Spleen (tissue), 13 donors: ENCODE measurements at places on chromosomes 2 and 18.

DNA sequence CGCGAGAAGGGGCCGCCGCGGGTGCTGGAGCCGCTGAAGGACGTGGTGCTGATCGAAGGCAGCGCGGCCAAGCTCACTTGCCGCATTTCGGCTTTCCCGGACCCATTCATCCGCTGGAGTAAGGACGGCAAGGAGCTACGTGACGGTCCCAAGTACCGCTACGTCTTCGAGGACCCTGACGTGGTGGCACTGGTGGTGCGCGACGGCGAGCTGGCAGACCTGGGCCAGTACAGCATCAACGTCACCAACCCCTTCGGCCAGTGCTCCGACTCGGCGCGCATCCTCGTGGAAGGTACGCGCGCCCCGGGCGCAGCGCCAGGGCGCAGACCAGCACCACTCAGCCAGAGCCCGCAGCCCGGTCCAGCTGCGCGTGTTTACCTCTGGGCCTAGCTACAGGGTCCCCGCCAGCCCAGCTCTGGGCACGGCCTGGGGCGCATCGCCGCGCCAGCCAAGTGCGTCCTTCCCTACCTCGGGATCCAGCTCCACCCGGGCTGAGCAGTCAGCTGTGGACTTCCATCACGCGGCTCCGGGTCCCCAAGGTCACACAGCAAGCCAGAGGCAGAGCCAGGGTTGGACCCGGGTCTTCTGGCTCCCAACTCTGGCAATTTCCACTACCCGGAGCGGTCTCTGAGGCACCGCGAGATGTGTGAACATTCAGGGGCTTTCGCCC lies 1.7 kb upstream of the GMPPA start:
- DNase-seq, result peak; percentile 85

GRCh38 chr2:78701546-78701945 lies 324.0 kb upstream of the REG3G start:
- DNase-seq, result no peak

- DNase-seq, result no peak
Observed at GRCh38 chr18:45999536-45999935, 32.4 kb upstream of the EPG5 start.

GRCh38 chr2:223731503-223731902 lies 105.9 kb downstream of the AP1S3 start:
- DNase-seq, result no peak

GRCh38 chr2:143674051-143674450 lies 544.8 kb downstream of the ARHGAP15 start:
- DNase-seq, result no peak

DNA sequence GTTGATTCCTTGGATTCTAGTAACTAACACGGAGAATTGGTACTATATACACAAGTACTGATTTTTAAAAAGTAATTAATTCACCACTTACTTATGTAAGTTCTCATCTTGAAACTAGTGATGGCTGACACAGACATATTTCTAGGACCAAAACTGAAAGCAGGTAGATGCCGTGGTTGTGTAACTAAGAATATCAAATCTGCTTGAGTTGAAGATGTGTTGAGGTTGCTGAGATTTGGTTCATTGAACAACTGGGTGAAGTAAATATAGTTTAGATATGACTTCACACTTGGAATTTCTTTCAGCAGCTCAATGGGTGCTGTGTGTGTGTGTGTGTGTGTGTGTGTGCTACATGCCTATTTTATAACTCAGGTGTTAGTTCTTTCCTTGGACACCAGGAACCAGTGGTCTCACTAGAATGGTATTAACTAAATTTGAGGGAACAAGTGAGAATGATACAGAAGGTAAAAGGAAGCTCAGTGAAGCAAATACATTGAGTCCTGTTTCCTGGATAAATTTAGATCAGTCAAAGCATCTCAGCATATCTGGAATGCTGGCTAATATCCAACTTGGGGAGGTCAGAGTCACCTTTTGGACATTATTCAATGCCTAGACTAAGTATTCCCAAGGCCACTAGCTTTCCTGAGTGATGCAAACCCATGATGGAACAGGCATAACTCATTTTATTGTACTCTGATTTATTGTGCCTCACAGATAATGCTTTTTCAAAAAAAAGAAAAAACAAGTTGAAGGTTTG lies 110.7 kb upstream of the ZEB2 start:
- DNase-seq, result no peak

DNA sequence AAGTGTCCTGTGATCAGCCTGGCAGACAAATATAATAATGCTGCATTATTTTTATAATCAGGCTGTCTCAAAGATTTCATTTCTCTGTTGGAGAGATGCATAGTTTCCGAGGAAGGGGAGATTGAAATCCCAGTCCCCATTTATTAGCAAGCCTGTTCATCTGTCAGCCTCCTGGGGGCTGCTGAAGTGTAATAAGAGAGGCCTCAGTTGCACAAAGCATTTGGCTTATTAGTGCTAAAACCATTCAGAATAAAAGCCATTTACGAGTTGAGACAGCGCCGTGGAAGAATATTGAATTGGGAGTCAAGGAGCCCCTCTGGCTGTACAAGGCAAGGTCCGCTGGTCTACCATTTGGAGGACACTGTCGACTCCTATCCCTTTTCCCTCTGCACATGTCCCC lies 6.1 kb downstream of the GPR39 start:
- DNase-seq, result no peak

DNA sequence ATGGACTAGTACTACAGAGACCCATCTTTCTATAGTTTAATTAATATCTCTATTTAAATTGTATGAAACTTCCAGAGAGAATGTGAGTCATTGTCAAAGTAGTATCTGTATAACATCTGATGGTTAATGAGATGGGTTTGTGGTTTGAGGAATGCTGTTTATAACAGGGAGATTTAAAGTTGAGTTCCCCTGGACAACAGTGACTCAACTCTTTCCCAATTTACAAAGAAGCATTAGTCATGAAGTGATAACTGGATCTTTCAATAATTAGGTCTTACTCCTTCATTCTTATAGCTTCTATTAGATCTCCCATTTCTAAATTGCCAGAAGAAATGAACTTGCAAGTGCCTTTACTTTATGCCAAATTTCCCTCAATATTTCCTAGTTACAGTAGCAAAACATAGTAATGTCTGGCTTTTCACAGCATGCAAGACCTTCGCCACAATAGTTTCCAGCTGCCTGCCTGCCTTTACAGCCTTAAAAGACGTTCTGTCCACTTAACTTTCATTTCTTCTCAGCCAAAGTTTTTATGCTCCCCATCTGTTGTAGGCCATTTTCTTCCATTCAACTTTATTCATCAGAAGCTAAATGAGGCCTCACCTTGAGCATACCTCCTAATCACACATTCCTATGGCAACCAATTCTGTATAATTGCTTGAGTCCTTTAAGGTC lies 47.7 kb upstream of the WDR75 start:
- no peak for DNase-seq

DNA sequence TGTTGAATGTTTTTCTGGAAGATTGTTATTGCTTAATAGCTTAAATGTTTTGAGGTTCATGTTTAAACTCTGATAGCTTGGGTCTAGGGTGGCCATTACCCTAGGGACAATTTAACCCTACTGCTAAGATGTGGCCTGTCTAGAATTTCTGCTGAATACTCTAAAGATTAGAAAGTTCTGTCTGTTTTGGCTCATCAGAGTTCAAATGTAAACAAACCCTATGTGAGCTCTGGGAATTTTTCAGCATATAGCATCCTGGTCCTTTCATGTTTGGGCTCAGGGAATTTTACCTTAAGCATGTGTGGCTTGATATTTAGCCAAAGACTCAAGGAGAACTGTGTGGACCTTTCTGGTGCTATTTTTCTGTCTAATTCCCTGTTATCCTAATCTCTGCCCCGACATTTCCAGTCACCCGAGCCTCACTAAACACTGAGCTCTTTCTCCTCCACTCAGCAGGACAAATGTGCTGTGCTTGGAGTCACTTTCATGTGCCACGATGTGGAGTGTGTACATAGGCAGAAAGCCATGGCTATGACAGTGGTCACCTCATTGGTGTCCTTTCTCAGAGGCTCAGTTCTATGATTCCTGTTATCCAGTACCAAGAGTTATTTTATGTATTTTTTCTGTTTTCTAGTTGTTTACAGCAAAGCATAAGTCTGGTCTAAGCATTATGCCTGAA lies 492.5 kb upstream of the SPHKAP start:
- DNase-seq, result no peak

GRCh38 chr2:218010140-218010983 lies 7.6 kb upstream of the TNS1 start:
- peak; percentile 85 for DNase-seq

DNA sequence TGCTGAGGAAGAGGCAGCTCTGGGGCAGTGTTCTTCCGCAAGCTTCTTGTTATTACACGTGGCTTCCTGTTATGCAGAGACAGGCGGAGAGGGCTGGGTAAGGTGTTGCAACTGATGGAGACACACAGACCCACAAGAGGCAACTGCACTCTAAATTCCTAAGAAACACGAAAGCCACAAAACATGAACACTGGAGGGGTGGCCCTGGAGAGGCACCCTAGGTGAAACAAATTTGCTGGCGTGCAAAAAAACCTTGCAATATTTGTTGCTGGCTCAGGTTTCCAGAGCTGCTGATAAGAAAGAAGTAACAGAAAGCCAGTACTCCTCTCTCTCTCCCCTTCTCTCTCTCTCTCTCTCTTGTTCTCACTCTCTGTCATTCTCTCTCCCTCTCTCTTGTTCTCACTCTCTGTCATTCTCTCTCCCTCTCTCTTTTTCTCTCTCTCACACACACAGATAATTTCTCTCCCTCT lies 31.8 kb downstream of the ARHGAP25 start:
- peak; percentile 90 for DNase-seq

- no peak for DNase-seq
Observed at GRCh38 chr2:173589604-173590275, 235.1 kb downstream of the CDCA7 start.

DNA sequence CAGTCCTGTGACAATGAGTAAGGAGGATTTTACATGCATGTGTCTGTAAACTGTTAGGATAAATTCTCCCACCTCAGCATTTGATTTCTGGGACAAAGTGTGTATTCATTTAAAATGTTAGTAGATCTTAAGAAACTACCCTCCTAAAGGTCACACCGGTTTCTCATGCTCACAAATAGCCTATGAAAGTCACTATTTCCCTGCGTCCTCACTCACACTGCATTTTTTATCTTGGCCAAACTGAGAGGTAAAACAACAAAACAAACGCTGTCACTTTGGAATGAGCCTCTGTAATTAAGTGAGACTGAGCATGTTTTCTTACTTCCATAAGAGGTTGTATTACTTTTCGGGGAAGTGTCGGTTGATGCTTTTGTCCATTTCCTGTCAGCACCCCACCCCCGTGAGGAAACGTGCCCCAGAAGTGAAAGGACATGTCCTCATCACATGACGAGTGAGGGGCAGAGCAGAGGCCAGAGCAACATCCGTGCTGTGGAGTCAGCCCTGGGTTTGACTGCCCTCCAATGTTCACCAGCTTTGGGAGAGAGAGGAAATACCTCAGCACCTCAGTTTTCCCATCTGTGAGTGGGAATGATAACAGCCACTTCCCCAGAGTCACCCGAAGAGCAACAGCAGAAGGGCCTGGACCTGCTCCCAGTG lies 3.1 kb downstream of the GYPC start:
- peak; percentile 92 for DNase-seq

DNA sequence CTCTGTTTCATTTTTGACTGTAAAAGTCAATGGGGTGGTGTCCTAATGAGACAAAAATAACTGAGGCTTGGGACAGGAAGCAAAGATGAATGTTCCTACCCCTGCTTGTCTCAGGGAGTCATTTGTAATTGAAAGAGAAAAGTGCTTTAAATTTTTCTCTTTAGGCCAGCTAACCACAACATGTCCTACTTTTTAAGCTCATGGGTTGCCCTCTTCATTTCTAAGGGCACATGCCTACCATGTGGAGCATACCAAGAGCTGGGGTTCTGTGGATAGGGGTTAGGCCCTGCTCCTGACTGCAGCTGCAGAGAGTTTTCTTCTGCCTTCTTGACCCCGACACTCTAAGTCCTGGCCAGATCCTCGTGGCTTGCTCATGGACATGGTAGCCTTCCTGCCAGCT lies 96.8 kb upstream of the ARL4C start:
- no peak for DNase-seq

DNA sequence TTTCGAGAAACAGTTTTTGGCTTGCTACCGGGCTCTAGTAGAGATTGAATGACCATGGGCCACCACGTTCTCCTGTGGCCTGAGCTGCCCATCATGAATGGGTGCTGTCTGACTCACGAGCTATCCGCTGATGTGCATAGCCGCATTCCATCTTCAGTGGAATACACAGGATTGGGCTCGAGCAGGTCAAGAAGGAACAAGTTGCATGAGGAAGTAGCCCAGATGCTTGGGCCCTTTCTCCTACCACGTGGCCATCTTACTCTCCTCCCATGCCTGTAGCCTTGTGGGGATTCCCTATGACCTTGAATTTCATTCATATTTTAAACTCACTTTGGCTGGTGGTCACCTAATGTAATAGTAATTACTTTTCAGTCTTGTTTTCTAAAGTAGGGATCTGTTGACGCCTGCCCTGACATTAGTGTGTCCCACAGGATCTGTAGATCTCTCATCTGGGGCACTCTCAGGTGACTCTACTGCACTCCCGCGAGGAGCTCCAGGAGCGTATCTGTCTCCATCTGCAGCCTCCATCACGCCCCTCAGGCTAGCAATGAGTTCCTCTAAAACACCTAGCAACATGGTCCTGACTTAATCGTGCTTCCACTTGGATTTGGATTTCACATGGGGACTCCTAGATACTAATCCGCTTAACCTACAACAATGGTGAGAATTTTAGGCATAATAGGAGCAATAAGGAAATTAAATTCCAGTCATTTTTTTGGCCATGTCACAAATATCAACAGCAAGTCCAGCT lies 67.8 kb downstream of the PSMG2 start:
- DNase-seq, result peak; percentile 13

- DNase-seq, result no peak
Observed at GRCh38 chr2:148909114-148909513, 34.1 kb downstream of the KIF5C start.

DNA sequence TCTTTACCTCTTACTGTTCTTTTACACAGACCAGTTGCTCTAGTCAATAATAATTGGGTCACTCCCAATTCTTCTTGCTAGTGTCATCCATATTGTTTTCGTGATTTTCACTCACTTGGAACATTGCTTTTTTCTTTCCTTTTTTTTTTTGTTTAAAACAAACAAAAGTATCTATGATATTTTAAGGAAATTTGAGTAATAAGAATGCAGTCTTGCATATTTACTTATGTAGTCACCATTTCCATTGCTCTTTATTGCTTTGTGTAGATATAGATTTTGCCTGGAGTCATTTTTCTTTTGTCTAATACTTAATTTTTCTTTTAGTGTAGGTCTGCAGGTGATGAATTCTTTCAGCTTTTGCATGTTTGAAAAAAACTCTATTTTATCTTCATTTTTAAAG lies 71.9 kb downstream of the WDR7 start:
- DNase-seq, result no peak

DNA sequence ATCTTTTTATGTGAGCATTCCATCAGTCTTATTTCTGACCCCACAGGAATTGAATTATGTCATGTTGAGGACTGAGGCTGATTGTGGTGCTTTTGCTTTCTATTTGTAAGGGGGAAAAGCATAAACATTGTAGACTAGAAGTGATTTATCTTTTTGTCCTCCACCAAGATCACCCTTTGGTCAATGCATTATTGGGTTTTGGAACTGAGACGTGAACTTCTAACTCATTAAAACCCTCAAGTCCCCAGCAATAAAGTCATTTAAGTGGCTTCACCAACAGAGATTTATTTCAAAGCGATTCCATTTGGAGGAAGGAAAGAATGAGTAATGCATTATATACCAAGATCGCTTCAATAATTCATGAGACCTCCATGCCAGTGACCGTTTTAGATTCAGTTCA lies 75.5 kb upstream of the TXNDC2 start:
- DNase-seq, result no peak

- no peak for DNase-seq
Observed at GRCh38 chr2:154992826-154993225, 294.3 kb downstream of the KCNJ3 start.

- DNase-seq, result no peak
Observed at GRCh38 chr2:71583876-71584275, 130.5 kb downstream of the DYSF start.
